ENCODE measurements at places on chromosomes 6 and 20. TPM values are rescaled to one million over a fixed set of nuclear protein-coding genes. Genes with fewer than 3 reads are reported as not detected.
A peak's percentile ranks its signal among the peaks of the same experiment; 100 is the strongest.

The PDYN gene
- not detected for total RNA-seq

The STMND1 gene
- total RNA-seq, result not detected

The F13A1 gene
- total RNA-seq, result not detected

The ZBTB46 gene
- not detected for total RNA-seq

The NFATC2 gene
- 53.5 TPM for total RNA-seq

DNA sequence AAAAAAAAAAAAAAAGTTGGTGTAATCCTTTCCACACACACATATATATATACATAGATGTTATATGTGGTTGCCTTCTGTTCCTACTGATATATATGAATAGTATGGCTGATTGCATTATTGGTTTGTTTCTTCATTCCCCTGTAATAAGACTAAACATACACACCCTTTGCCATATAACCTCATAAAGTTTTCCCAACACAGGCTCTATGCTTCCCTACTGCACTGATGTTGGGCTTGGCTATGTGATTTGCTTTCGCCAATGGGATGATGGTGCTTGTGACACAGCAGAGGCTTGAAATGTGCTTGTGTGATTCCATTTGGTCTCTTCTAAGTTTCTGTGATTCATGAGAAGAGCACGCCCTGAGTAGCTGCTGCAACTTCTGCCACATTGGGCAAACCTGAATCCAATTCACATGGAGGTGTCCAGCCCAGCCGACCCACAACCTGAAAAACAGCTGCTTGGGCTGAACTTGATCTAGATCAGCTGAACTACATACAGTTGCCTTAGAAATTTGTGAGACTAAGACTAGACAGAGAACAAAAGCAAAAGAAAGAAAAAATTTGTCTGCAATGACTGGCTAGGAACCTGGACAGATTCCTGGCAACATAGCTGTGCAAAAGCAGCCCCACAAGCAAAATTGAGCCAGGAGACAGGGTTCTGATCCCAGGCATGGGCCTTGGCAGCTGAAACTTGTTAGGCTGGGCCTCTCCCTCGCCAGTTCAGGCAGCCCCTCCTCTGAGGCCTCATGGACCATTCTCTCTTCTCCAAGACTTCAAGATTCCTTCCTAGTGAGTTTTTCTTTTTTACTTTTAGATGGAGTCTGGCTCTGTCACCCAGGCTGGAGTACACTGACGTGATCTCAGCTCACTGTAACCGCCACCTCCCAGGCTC lies 13.4 kb upstream of the TBC1D20 start:
- peaks cover 35% of the 10 kb centered on the region for H3K4me1 ChIP-seq
- no peaks in the 10 kb centered on the region for H3K27me3 ChIP-seq
- DNase-seq, result no peak
- H3K36me3 ChIP-seq, result peaks cover 43% of the 10 kb centered on the region
- no peak overlapping the region for H3K4me3 ChIP-seq
- H3K27ac ChIP-seq, result no peak overlapping the region

DNA sequence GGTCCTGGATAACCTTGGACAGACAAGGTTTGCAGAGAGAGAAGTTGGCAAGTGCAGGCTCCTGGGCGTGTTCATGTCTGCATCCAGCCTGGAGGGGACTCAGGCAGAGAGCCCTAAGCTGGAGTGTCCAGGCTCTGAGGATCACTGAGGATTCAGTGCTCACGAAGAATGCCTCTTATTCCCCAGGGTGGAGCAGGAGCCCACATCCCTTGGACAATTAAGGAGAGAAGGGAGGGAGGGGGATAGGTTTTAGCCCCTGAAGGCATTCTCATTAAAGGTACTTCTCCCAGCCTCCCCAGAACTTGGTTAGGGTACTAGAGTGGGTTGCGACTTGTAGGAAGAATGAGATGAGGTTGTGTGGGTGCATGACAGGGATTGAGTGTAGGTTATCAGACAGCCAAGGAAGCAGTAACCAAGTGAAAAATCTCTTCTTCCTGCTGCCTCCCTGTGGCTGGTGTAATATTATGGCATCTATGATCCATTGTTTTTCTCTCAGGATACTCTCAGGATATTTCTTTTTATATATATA lies 680 bp downstream of the HLA-DPB1 start:
- peak overlapping the region; percentile 74 for H3K4me3 ChIP-seq
- DNase-seq, result no peak
- H3K27ac ChIP-seq, result peak overlapping the region; percentile 71
- peaks cover 6% of the 10 kb centered on the region for H3K27me3 ChIP-seq
- no peaks in the 10 kb centered on the region for H3K36me3 ChIP-seq

DNA sequence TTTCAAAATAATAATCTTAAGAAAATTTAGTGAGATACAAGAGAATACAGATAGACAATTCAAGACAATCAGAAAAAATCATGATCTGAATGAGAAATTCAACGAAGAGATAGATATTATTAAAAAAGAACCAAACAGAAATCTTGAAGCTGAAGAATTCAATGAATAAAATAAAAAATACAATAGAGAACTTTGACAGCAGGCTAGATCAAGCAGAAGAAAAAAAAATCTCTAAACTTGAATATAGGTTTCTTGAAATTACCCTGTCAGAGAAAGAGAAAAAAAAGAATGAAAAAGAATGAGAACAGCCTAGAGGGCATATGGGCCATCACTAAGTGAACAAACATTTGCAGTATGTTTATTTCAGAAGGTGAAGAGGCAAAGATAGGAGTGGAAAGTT lies 39.0 kb downstream of the IL22RA2 start:
- no peak overlapping the region for H3K27ac ChIP-seq
- H3K27me3 ChIP-seq, result peaks cover 16% of the 10 kb centered on the region
- DNase-seq, result no peak
- H3K4me3 ChIP-seq, result no peak overlapping the region
- H3K36me3 ChIP-seq, result peaks cover 8% of the 10 kb centered on the region

- peaks cover 21% of the 10 kb centered on the region for H3K36me3 ChIP-seq
- H3K4me1 ChIP-seq, result peaks cover 32% of the 10 kb centered on the region
- no peak for DNase-seq
- no peaks in the 10 kb centered on the region for H3K27me3 ChIP-seq
- no peak overlapping the region for H3K4me3 ChIP-seq
Observed at GRCh38 chr6:41900861-41901260, 5.7 kb upstream of the USP49 start.

GRCh38 chr6:11224252-11224965 lies 8.1 kb downstream of the NEDD9 start:
- H3K27me3 ChIP-seq, result no peaks in the 10 kb centered on the region
- peaks cover 79% of the 10 kb centered on the region for H3K36me3 ChIP-seq
- H3K27ac ChIP-seq, result peak overlapping the region; percentile 94
- peak overlapping the region; percentile 68 for H3K4me3 ChIP-seq
- peak; percentile 82 for DNase-seq
- peaks cover 86% of the 10 kb centered on the region for H3K4me1 ChIP-seq

DNA sequence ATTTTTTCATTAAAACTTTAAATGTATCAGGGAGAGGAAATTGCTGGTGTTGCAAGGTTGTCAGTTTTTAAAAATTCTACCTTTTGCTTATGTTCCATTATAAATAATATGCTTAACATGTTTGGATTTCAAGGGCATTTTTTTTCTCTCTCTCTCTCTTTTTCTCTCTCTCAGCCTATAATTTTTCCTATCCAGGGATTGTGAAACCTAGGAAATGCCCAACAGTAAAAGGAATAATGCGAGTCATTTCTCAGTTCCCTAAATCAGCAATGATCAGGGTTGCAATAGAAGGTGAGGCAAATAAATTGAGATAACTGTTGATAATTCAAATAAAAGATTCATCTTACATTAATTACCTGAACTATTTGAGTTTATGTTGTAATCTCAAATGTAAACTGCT lies 53.2 kb upstream of the IFNGR1 start:
- peaks cover 14% of the 10 kb centered on the region for H3K27me3 ChIP-seq
- no peaks in the 10 kb centered on the region for H3K36me3 ChIP-seq
- H3K4me3 ChIP-seq, result no peak overlapping the region
- H3K27ac ChIP-seq, result no peak overlapping the region
- DNase-seq, result no peak
- peaks cover 3% of the 10 kb centered on the region for H3K4me1 ChIP-seq

GRCh38 chr6:21599051-21599696 lies 5.6 kb downstream of the SOX4 start:
- no peak for DNase-seq
- H3K27ac ChIP-seq, result no peak overlapping the region
- H3K4me3 ChIP-seq, result no peak overlapping the region
- H3K4me1 ChIP-seq, result peaks cover 29% of the 10 kb centered on the region
- peaks cover 35% of the 10 kb centered on the region for H3K27me3 ChIP-seq
- no peaks in the 10 kb centered on the region for H3K36me3 ChIP-seq

GRCh38 chr6:4511641-4512020 lies 264.6 kb upstream of the CDYL start:
- no peaks in the 10 kb centered on the region for H3K36me3 ChIP-seq
- peaks cover 3% of the 10 kb centered on the region for H3K27me3 ChIP-seq
- DNase-seq, result no peak
- no peak overlapping the region for H3K27ac ChIP-seq
- H3K4me3 ChIP-seq, result no peak overlapping the region
- no peaks in the 10 kb centered on the region for H3K4me1 ChIP-seq

GRCh38 chr6:26576407-26576843 lies 20.3 kb upstream of the ABT1 start:
- H3K27ac ChIP-seq, result no peak overlapping the region
- peaks cover 20% of the 10 kb centered on the region for H3K27me3 ChIP-seq
- H3K36me3 ChIP-seq, result peaks cover 5% of the 10 kb centered on the region

GRCh38 chr20:32911355-32911754 lies 52.6 kb downstream of the EFCAB8 start:
- peaks cover 4% of the 10 kb centered on the region for H3K4me1 ChIP-seq
- peaks cover 4% of the 10 kb centered on the region for H3K36me3 ChIP-seq
- H3K27me3 ChIP-seq, result no peaks in the 10 kb centered on the region
- no peak overlapping the region for H3K4me3 ChIP-seq
- H3K27ac ChIP-seq, result no peak overlapping the region

DNA sequence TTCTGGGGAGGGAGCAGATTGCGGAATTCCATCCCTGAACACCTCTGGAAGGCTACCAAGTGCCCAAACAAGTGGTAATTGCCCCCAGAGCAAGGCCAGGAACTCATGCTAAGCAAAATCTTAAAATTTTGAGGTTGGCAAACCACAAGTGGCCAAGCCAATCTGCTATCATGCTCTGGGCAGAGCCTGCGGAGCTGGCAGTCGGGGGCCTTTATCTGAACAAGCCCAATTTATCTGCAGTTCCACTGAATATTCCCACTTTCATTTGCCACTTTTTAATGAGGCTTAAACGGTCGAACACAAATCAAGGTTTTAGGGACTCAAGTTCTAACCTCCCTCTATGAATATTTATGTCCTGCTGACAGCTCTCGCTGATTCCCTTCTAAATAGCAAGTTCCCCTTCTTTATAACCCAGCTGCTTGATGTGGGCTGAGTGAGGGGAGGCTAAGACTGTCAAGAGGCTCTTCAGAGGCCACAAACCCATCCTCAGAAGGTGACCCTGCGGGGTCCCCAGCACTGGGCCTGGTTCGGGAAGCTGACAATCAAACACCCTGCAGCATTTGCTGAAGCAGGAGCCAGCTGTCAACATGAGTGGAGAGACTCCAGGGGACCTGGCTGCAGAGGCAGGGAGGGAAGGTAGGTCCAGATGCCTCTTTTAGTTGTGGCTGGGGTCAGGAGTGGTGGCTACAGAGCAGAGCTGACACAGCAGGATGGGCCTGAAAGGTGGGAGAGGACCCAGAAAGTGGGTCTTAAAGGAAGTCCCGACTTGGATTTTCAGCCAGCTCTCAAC lies 11.9 kb downstream of the CCDC167 start:
- H3K27ac ChIP-seq, result peak overlapping the region; percentile 37
- no peak for DNase-seq
- H3K27me3 ChIP-seq, result no peaks in the 10 kb centered on the region
- peaks cover 18% of the 10 kb centered on the region for H3K36me3 ChIP-seq
- no peak overlapping the region for H3K4me3 ChIP-seq

DNA sequence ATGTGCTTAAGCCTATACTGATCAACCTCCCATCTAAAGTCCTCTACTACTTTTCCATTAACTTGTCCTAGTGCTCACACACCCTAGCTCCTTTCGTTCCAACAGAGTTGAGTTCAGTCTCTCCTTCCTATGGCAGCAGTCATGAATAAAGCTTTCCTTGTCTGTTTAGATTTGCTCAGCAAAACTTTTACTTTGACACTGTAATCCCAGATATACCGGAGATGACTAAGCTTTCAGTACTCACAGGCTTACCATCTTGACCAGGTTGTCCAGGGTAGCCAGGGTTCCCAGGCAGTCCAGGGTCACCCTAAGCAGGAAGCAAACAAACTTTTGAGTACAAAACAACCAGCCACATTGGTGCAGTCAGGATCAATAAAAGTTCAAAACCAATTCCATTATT lies 90.7 kb downstream of the COL21A1 start:
- DNase-seq, result no peak
- no peaks in the 10 kb centered on the region for H3K27me3 ChIP-seq
- no peak overlapping the region for H3K27ac ChIP-seq
- no peaks in the 10 kb centered on the region for H3K4me1 ChIP-seq
- no peak overlapping the region for H3K4me3 ChIP-seq
- H3K36me3 ChIP-seq, result no peaks in the 10 kb centered on the region

Measured in activated CD8-positive, alpha-beta T cell treated with anti-CD3 and anti-CD28 coated beads, Interleukin-2, amount 10 ng/mL, durations not matched to agents 7 days and 5 days (primary cell).